ENCODE measurements at places on chromosomes 7 and 10. TPM values are rescaled to one million over a fixed set of nuclear protein-coding genes. Genes with fewer than 3 reads are reported as not detected.
A peak's percentile ranks its signal among the peaks of the same experiment; 100 is the strongest.

Gene DRGX
- total RNA-seq, result not detected

Gene CYP2C19
- total RNA-seq, result not detected

Gene TUBAL3
- total RNA-seq, result 0.40 TPM

Gene FRA10AC1
- total RNA-seq, result 20.4 TPM

Gene CYP2C9
- 0.16 TPM for total RNA-seq

DNA sequence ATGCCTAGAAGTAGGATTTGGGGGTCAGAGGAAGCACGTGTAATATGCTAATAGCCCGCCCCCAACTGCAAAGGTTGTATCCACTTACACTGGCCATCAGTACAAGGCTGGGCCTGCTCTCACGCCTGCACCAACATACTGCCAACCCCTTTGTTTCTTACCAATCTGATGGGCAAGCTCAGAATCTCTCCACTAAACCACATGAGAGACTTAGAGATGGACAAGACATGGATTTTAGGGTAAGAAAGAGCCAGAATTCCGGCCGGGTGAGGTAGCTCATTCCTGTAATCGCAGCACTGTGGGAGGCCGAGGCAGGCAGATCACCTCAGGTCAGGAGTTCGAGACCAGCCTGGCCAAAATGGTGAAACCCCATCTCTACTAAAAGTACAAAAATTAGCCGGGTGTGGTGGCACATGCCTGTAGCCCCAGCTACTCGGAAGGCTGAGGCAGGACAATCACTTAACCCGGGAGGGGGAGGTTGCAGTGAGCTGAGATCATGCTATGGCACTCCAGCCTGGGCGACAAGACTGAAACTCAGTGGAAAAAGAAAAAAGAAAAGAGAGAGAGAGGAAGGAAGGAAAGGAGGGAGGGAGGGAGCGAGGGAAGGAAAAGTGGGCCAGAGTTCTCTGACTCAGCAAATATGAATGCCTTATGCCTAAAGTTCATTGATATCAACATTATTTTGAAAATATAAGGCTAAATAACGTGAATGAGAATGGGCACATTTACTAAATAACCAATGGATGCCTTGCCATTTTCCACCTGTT lies 162.2 kb downstream of the SLIT1 start:
- DNase-seq, result no peak

- no peak for DNase-seq
Observed at GRCh38 chr10:11475831-11476434, 135.5 kb downstream of the USP6NL start.

DNA sequence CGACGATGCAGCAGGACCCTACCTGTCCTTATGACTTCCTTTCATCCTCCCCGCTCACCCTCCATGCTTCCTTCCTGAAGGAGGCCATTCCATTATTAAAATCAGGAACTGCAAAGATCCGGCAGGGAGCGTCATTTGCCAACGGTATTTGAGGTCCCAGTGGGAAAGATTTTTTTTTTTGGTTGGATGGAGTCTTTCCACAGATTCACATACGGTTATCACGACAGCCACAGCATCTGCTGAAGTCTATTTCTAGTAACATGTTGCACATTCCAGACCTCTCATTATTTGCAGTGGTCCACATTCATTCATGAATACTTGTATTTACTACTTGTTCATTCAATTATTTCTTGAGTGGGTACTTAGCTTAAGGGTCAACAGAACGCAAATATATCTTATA lies 94.7 kb upstream of the LYZL2 start:
- no peak for DNase-seq

DNA sequence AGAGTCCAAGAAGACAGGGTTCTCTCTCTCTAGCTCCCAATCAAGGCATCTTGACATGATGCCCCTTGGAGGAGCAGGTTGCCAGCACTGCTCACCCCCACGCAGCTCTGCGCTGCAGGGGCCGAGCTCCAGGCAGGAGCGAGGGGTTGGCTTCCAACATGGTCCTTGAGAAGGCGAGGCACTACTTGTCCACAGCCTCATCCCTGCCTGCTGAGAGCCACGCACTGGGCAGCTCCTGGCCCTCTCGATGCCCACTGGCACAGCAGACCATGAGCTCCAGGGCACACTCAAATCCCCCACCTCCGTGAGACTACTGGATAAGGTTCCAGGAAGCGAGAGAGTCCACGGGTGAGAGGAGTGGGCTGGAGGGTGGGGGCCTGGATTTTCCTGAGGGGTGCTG lies 31.1 kb downstream of the RAMP3 start:
- DNase-seq, result no peak

DNA sequence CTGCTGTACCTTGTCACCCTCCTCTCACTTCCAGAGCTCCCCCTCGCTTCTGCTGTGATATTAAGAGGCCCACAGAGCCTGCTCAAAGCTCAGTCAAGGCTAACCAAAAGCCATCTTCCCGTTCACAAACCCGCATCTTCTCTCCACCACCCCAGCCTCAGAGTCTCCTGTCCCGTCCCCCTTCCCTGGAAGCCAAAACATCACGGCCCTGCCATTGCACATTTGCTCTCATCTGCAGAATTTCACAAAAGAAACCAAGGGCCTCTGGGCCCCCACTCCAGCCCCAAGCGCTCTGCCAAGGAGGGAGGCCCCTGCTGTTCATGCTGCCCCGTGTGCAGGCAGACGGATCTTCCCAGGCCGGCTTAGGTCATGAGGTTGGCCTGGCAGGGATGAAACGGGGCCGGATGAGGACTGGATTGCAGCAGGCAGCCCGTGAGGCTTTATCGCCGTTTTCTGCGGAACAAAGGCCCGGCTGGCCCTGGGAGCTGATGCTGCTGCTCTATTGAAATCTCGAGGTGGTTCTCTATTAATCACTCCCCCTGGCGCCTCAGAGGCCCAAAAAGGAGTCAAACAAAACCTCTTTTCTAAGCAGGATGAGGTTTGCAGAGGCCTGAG lies 31.6 kb upstream of the FOXK1 start:
- DNase-seq, result peak; percentile 37

GRCh38 chr7:121513105-121513504 lies 117.0 kb upstream of the FAM3C start:
- DNase-seq, result no peak

GRCh38 chr10:74175510-74176379 lies 24.7 kb downstream of the ADK start:
- no peak for DNase-seq

- no peak for DNase-seq
Observed at GRCh38 chr10:109418795-109419194, 504.5 kb downstream of the XPNPEP1 start.

- no peak for DNase-seq
Observed at GRCh38 chr10:94428766-94429707, 26.7 kb downstream of the TBC1D12 start.

DNA sequence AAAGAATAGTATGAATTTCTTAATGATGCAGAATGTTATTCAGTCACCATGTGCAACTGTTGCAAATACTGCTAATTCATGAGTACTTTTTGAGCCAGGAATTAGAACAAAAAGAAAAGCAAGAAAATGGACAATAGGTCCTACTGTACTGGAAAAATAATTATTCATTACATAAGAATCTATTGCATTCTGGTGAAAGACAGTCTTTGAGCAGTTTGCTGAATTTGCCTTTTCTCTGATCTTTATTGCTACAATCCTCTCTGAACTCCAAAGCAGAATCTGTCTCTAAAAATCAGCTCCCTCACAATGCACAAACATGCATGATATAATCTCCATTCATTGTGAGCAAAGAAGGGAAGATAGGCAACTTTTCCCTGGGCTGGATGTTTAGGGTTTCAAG lies 12.8 kb downstream of the IFIT2 start:
- no peak for DNase-seq

- no peak for DNase-seq
Observed at GRCh38 chr10:63103971-63104409, 29.1 kb upstream of the NRBF2 start.

- no peak for DNase-seq
Observed at GRCh38 chr7:41886262-41886900, 183.5 kb upstream of the INHBA start.

DNA sequence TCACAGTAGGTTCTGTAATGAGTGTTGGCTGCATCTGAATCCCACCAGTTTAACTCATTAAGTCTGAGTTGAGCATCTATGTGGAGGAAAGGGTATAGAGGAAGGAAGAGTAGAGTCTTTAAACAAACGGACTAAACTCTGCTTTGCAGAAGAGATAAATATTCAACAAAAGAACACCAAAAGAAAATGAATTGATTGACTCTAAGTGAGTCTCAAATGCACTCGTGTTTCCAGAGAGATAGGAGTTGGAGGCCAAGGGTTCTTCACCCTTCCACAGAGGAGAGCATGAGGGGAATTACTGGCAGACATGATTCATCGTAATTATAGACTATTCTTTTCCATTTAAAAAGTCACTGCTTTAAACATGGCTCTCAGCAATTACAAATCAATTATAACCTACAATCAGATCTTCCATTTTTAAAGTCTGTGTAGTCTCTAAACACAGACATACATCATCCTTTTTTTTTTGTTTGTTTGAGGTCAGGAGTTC lies 56.3 kb downstream of the PLPP4 start:
- no peak for DNase-seq

DNA sequence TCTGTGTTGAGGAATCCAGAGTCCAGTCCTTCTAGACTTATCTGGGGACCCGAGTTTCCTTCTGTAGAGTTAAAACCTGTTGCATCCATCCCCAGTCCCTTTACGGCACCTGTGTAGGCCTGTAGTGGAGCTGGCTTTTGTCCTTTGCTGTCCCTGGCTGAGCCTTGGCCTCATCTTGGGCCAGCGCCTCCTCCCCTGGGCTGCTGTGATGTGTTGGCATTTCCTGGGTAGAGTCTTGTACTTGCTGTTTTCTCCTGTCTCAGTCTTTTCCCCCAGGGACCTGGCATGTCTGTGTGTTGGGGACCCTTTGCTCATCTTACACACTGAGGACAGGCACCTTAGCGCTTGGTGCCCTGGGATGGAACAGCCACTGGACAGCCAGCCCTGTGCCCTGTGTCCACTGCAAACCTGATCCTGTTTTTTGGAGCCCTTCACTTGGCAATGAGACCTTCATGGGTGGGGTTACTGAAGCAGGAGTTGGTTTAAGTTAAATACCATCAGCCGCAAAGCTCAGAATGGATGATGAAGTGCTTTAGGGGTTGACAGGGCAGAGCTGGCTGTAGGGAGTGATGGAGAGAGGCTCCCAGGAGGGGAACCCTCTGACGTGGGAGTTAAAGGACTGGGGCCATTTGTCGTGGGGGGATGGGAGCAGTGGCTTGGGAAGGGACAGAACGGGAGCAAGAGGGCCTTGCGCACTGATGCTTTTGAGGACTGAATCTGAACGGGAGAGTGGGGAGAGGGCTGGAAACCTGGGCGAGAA lies 50.9 kb downstream of the CUX1 start:
- DNase-seq, result no peak

- no peak for DNase-seq
Observed at GRCh38 chr10:85858776-85859515, 507.6 kb downstream of the GRID1 start.

GRCh38 chr10:18005781-18006456 lies 54.2 kb downstream of the SLC39A12 start:
- no peak for DNase-seq

- DNase-seq, result no peak
Observed at GRCh38 chr10:50219646-50220045, 31.7 kb downstream of the ASAH2 start.

DNA sequence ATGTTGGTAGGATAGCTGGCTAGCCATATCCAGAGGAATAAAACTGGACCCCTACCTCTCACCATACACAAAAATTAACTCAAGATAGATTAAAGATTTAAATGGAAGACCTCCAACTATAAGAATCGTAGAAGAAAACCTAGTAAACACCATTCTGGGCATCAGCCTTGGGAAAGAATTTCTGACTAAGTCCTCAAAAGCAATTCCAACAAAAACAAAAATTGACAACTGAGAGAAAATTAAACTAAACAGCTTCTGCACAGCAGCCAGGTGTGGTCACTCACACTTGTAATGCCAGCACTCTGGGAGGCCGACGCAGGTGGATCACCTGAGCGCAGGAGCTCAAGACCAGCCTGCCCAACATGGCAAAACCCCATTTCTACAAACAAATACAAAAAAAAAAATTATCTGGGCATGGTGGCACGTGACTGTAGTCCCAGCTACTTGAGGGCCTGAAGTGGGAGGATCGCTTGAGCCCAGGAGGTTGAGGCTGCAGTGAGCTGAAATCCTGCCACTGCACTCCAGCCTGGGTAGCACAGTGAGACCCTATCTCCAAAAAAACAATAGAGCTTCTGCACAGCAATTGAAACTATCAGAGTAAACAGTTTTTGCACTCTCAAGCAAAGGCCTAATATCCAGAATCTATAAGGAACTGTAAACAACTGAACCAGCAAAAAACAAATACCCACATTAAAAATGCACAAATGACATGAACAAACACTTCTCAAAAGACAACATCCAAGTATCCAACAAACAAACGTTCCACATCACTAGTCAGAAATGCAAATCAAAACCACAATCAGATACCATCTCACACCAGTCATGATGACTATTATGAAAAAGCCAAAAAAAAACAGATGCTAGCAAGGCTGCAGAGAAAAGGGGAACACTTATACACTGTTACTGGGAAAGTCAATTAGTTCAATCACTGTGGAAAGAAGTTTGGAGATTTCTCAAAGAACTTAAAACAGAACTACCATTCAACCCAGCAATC lies 4.8 kb downstream of the CRPPA start:
- DNase-seq, result no peak

GRCh38 chr7:18290223-18290622 lies 205.3 kb upstream of the HDAC9 start:
- DNase-seq, result no peak

- no peak for DNase-seq
Observed at GRCh38 chr10:121110369-121110768, 259.2 kb downstream of the WDR11 start.

DNA sequence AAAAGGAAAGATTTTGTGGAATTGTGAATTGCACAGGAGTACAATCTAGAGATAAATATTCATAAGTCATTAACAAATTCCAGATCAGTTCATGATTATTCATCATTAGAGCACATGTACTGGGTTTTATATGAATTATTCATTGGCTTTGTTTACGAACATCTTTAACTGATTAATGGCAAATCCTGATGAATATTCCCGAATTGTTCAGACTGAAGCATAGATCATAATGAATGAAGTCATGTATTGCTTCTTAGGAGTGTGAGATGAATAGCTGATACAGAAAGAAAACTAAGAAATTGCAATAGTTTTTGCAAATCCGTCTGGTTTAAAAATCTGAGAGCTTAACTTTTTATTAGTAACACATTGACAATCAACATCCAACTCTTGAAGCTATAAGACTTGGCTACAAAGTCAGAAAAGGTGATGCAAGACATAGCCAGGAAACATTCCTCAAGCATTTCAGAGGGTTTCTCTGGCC lies 183.6 kb upstream of the DGKB start:
- no peak for DNase-seq
